NCI-H460 (cell line): ENCODE measurements at places on chromosomes 3 and 15. TPM values are rescaled to one million over a fixed set of nuclear protein-coding genes. Genes with fewer than 3 reads are reported as not detected.

Gene GLDN
- 4.6 and 4.9 TPM in 2 replicates for total RNA-seq

Gene NRROS
- total RNA-seq = 0.07 TPM in 1 of 2 replicates, not detected in the other

Gene TEX9
- 3.5 and 6.6 TPM in 2 replicates for total RNA-seq

Gene CCR2
- not detected in 2 replicates for total RNA-seq

Gene FGD5
- total RNA-seq = 0.17 TPM in 1 of 2 replicates, not detected in the other

Gene TM4SF1
- total RNA-seq = 898 and 928 TPM in 2 replicates

Gene SH2D7
- total RNA-seq = not detected in 2 replicates

Gene CACNA2D2
- total RNA-seq = 0.02 and 0.06 TPM in 2 replicates

Gene AQP9
- total RNA-seq = not detected in 2 replicates

Gene DUOXA2
- not detected in 2 replicates for total RNA-seq

Gene MELTF
- 4.0 TPM in 2 replicates for total RNA-seq

Gene SUSD5
- 1.7 and 2.0 TPM in 2 replicates for total RNA-seq
